ENCODE measurements at places on chromosomes 1 and 21.

GRCh38 chr1:8189931-8190483 lies 127.9 kb upstream of the SLC45A1 start:
- DNase-seq, result no peak

GRCh38 chr21:39036581-39036980 lies 146.7 kb downstream of the PSMG1 start:
- DNase-seq, result no peak

- DNase-seq, result no peak
These were observed 722 bp upstream of the SLC19A2 start for GRCh38 chr1:169486281-169487051.

DNA sequence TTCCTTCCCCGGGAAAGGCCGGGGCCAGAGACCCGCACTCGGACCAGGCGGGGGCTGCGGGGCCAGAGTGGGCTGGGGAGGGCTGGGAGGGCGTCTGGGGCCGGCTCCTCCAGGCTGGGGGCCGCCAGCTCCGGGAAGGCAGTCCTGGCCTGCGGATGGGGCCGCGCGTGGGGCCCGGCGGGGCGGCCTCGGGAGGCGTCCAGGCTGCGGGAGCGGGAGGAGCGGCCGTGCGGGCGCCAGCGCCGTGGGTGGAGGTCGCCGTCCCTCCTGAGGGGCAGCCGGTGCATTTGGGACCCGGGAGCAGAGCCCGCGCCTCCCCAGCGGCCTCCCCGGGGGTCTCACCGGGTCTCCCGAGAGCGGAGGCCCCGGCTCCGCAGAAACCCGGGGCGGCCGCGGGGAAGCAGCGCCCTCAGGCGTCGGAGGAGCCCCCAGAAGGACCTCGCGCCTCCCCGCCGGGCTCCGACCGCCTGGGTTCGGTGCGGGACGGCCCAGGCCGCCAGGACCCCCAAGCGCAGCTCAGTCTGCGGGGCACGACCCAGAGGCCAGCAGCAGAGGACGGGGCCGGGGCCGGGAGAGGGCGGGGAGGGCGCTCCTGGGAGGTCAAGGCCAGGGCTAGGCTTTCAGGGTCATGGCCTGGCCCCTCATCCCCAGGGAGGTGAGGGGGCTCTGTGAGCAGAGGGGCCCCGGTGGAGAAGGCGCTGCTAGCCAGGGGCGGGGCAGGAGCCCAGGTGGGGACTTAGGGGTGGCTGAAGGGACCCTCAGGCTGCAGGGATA lies 7.2 kb upstream of the SLX9 start:
- DNase-seq, result peak; percentile 66

- DNase-seq, result no peak
These were observed 43.6 kb upstream of the BMP8B start for GRCh38 chr1:39832294-39832693.

GRCh38 chr1:232501854-232502253 lies 128.1 kb downstream of the SIPA1L2 start:
- no peak for DNase-seq

- no peak for DNase-seq
These were observed 8.1 kb downstream of the PSRC1 start for GRCh38 chr1:109274533-109275476.

- no peak for DNase-seq
These were observed 18.8 kb downstream of the KYAT3 start for GRCh38 chr1:88973520-88974137.

- DNase-seq, result no peak
These were observed 31.7 kb downstream of the WNT3A start for GRCh38 chr1:228038387-228039005.

- DNase-seq, result no peak
These were observed 1.2 kb downstream of the PIGP start for GRCh38 chr21:37071561-37072273.

DNA sequence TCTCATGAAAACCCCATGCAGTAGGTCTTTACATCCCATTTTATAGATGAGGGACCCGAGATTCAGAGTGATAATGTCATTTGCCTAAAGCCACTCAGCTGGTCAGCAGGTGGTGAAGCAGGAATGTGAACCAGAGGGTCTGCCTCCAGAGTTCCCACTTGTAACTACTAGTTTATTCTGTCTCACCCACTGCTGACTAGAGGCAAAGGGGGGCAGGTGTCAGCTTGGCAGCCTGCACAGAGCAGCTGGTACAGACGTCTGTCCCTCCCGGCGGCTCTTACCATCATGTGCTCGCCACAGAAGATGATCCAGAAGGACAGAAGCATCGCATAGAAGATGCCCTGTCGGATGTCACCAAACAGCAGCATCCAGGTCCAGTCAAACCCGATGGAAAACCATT lies 82.4 kb downstream of the WLS start:
- DNase-seq, result no peak

DNA sequence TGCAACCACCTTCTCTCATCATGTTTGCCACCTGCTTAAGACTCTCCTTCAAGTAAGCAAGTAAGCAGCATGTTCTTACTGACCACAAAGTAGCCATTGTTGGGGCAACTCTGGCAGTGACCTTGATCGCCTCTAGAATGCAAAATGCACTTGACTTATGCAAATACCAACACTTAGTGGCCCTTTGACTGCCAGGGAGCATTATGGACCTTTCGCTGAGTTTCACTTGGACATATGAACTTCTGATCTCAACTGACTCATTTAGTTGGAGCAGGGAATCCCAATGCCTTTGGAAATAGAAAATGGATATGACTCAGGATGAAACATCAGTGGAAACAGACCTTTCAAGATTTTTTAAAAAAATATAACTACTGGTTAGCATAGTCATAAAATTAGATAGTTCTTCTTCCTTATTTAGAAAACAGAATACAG lies 6.1 kb upstream of the PLA2G5 start:
- DNase-seq, result no peak

DNA sequence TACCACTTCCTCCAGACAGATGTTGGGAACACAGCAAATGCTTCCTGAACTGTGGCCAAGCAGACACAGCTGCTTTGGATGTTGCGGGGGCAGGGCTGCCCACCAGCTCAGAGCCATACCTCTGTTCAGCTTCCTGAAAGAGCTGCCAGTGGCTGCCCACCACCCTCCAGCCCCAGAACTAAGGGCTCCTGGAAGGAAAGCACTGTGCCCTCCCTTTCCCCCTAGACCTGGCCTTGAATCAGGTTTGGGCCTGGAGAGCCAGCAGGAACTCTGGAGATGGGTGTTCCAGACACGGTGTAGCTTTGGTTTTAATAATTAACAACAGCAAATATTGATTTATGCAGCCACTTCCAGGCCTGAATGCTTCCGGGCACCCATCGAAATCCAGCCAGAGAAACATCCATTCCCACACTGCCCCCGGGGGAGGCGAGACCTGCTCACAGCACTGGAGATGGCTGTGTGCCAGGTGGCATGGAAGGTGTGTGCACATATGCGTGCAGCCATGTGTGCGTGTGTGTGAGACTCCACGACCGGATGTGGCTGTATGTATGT lies 45.7 kb downstream of the RAP1GAP start:
- DNase-seq, result no peak

GRCh38 chr1:201054091-201054543 lies 30.6 kb upstream of the KIF21B start:
- no peak for DNase-seq

DNA sequence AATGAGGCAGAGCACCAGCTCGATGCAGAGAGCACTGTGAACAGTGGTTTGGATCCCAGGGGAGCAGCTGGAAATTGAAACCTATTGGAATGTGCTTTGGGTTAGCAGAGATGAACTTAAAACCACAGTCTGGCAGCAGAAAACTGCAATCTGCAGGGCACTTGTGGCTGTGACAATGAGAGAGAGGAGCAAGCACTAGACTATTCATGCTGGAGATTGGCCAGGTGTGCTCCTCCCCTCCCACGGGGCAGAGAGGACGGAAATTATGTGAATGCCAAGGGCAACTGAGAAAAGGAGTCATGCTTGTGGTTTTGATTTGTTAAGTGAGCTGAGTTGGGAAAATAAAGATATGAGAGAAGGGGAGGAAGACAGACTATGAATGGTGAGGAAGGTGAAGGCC lies 38.1 kb downstream of the HSD3B2 start:
- DNase-seq, result no peak

- DNase-seq, result no peak
These were observed 684.4 kb downstream of the PLA2G4A start for GRCh38 chr1:187513190-187513589.

- DNase-seq, result no peak
These were observed 17.6 kb downstream of the CLCA2 start for GRCh38 chr1:86441581-86441980.

DNA sequence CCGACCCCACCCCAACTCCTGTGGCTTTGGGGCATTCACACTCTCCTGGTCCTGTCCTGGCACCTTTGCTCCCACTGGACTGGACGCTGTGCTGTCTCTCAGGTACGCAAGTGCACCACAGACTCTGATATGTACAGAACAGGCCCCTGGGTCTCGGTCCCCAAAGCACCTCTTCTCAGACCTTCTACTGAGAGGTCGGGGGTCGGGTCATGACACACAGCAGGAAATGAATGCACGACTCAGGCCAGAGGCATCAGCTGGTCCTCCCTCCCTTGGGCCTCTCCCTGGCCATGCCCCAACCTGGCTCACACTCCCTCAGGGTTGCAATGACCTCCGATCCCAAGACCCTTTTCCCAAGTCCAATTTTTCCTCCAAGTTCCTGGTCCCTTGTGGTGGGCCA lies 1.8 kb upstream of the KRTAP10-12 start:
- no peak for DNase-seq

DNA sequence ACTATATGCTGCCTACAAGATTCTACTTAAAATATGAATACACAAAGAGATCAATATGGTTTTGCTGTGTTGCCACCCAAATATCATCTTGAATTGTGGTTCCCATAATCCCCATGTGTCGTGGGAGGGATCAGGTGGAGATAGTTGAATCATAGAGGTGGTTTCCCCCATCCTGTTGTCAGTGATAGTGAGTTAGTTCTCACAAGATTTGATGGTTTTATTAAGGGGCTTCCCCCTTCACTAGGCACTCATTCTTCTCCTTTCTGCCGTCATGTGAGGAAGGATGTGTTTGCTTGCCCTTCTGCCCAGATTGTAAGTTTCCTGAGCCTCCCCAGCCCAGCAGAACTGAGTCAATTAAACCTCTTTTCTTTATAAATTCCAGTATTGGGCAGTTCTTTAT lies 654.4 kb upstream of the NR5A2 start:
- no peak for DNase-seq

DNA sequence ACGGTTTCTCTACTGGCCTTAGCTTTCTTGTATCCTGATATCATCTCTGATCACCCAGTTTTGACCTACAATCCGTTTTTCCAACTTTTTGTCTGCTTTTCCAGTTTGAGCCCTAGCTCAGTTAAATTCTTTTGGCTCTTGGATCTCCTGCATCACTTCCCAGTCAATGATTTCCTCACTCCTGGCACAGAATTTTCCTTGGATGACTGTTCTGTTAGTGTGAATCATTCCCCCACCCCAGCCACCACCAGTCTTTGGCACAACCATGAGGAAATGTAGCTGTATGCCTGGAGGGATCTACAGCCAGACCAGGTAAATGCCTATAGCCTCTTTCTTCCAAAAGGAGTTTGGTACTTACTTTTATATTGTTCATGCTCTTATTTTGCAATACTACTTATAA lies 187.2 kb upstream of the PTGFR start:
- DNase-seq, result no peak

GRCh38 chr1:43235451-43236121 lies 34.2 kb upstream of the TMEM125 start:
- no peak for DNase-seq

- no peak for DNase-seq
These were observed 1.0 kb downstream of the C1orf198 start for GRCh38 chr1:230867101-230867902.

- DNase-seq, result no peak
These were observed 25.7 kb downstream of the JMJD4 start for GRCh38 chr1:227709451-227709850.

DNA sequence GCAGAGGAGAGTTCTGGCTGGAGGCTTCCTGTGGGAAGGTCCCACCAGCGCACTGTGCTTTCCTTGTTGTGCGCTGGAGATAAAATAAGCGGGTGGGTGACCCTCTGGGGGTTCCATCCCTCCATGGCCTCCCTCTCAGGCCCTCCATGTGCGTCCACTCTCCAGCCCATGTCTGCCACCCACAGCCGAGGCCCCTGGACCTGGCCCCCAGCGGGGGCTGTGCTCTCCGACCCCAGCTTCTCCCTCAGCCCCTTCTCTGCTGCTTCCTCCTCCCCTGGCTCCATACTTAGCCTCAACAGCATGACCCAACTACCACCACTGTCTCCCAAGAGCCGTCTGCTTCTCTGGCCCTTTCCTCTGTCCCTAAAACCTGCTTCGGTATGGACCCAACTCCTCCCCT lies 61.4 kb downstream of the GNG4 start:
- no peak for DNase-seq

DNA sequence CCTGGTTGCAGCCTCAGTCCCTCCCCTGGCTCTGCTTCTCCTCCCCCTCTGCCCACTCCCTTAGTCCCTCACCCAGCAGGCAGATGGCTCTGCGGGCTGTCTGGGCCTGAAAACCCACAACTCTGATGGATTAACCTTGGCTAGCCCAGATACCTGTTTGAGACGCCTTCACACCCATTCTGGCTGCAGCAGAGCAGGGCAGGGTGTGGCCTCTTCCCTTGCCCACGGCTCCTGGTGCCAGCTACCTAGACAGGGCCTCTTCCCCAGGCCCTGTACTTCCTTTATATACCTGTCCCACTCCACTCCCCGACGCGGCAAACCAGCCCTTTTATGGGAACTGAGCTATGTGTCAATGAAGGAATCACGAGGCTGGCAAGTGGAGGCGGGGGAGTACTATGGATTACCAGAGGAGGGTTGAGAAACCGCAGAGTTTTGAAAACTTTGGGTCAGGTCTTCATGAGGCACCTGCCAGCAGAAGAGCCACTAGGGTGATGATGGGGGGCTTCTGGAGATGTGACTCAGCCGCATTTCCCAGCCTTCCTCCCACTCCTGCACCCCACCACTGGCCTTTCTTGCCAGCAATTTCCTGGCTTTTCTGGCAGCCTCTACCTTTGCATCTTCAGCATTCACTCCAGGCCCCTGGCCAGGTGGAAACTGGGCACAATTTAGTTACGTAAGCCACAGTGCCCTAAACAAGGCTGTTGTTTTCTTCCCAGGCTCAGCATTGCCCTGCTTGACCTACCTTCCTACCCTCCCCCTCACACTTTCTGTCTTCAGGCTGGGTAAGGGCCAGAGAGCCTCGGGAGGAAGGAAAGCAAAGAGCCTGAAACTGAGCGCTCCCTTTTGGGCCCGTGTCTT lies at the start of gene CHI3L1:
Gene CHI3L1, minus strand, starts transcription at position 259 of the 858 bp plus-strand sequence. Its CDS starts 81 bp downstream, at position 178.
- DNase-seq, result no peak

DNA sequence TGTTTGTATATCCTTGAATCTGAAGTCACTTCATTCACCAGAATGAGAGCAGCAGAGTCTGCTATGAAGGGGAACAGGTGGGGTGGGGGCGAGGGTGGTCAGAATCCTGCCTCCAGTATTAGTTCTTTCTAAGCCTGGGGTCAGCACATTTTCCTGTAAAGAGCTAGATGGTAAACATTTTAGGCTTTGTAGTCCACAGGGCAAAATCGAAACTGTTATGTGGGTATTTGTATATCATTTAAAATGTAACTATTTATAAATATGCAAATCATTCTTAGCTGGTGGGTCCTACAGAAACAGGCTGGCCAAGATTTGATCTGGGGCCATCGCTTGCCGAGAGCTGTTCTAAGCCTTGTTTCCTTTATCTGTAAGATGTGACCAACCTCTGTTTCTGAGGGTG lies 96.0 kb downstream of the IGSF21 start:
- no peak for DNase-seq

Measured in stimulated activated CD4-positive, alpha-beta T cell treated with anti-CD3 and anti-CD28 coated beads, Interleukin-15, amount 100 ng/mL, for 1 hour (primary cell).